ENCODE measurements at places on chromosomes 16 and 17. TPM values are rescaled to one million over a fixed set of nuclear protein-coding genes. Genes with fewer than 3 reads are reported as not detected.
A peak's percentile ranks its signal among the peaks of the same experiment; 100 is the strongest.

The NDUFAB1 gene
- total RNA-seq, result 42.4 TPM

The USP31 gene
- 10.6 TPM for total RNA-seq

The TM4SF5 gene
- total RNA-seq, result not detected

GRCh38 chr17:39969375-39969774 lies 6.6 kb downstream of the GSDMA start:
- H3K27me3 ChIP-seq, result no peaks in the 10 kb centered on the region
- H3K4me1 ChIP-seq, result no peaks in the 10 kb centered on the region
- no peak overlapping the region for H3K27ac ChIP-seq
- no peak for DNase-seq
- H3K4me3 ChIP-seq, result no peak overlapping the region

DNA sequence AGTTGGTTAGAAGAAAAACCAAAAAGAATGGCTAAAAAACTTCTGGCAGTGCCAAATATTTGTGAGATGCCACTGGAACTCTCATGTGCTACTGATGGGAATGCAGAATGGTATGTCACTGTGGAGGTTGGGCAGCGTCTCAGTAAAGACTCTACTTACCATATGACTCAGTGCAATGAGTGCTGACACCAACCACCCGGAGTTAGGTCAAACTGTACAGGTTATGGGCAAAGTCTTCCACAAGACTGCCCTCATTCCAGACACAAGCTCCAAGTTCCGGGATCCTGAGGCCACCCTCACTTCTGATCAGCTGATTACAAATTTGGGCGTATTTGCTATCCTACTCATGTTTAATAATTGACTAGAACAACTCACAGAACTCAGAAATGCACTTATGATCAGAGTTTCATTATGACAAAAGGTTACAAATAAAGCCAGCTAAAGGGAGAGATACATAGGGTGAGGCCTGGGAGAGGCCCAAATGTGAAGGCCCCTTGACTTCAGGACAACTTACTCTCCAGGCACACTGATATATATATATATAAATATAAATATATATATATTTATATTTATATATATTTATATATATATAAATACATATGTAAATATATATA lies 114.9 kb downstream of the TRIM37 start:
- no peak overlapping the region for H3K27ac ChIP-seq
- DNase-seq, result no peak
- no peaks in the 10 kb centered on the region for H3K4me1 ChIP-seq

DNA sequence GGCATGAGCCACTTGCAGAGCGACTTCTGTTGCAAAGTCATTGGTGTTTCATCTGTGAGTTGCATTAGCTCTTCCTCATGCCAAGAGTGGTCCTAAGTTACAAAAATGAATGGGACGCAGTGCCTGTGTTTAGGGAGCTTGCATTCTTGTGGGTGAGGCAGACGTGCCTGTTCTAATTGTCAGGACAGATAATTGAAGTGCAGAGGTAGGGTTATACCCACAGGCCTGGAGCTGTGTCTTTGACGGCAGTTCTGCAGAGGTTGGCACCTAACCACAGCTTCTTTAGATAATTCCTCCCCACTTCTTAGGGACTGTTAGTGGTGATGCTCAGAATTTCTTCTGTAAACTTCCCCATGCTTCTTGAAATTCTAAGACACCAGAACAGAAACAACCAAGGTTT lies 307.1 kb downstream of the SNX29 start:
- no peak for DNase-seq
- H3K4me3 ChIP-seq, result no peak overlapping the region
- no peak overlapping the region for H3K27ac ChIP-seq
- H3K4me1 ChIP-seq, result no peaks in the 10 kb centered on the region
- no peaks in the 10 kb centered on the region for H3K36me3 ChIP-seq

GRCh38 chr17:65556014-65556909 lies 5.2 kb downstream of the AXIN2 start:
- peak overlapping the region; percentile 86 for H3K4me3 ChIP-seq
- no peaks in the 10 kb centered on the region for H3K27me3 ChIP-seq
- H3K4me1 ChIP-seq, result peaks cover 28% of the 10 kb centered on the region
- DNase-seq, result peak; percentile 87

DNA sequence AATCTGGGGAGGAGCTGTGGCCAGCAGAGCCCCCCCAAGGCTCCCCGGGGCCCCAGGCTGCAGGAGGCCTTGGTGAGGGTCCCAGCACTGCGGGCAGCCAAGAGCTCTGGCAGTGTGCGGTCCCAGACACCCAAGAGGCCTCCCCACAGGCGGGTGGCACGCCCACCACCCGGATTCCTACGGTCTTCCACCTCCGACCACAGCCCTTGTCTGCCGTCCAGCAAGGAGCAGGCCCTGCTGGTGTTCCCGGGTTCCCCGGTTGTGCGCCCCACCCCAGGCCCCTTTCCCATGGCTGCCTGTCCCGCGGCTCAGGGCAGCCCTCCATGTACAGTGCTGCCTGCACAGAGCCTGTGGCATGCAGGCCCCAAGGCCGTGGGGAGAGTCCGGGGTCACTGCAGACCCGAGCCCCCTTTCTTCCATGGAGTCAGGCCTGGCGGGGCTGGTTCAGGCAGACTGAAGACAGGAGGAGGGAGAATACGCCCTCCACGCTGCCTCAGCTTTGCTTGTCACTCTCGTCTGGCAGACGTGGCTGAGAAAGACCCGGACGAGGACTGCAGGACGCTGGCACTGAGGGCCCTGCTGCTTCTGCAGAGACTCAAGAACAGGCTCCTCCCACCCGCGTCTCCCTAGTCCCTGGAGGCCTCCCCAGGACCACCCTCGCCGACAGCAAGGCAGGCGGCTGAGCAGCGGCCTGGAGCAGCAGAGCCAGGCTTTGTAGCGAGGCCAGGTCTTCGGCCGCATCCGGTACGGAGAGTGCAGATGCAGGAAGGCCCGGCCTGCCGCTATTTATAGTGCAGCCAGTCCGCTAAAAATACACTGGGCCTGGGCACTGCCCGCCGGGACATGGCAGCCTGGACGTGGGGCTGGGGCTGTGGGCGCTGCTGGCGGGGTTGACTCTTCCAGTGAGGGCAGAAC lies 16.4 kb downstream of the TELO2 start:
- DNase-seq, result no peak
- no peak overlapping the region for H3K27ac ChIP-seq
- no peak overlapping the region for H3K4me3 ChIP-seq
- no peaks in the 10 kb centered on the region for H3K27me3 ChIP-seq
- H3K4me1 ChIP-seq, result no peaks in the 10 kb centered on the region

The RANBP10 gene
- 19.6 TPM for total RNA-seq

DNA sequence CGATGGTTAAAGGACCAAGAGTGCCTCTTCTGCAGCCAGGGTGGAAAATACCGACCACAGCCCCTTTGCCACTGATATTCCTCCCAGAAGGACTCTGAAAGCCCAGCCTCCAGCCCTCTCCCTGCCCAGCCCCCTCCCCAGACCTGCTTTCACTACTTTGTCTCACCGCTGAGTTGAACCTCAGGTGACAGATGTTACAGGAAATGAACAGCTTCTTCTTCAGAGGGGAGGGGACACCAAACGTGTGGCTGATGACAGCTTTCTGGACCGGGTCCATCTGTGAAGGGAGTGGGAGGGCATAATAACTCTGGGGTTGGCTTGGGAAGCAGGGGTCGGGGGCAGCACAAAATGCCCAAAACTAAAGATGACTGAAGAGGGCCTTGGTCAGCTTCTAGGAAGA lies 14.2 kb downstream of the NKIRAS2 start:
- H3K36me3 ChIP-seq, result no peaks in the 10 kb centered on the region
- no peak for DNase-seq
- H3K27me3 ChIP-seq, result no peaks in the 10 kb centered on the region
- H3K4me1 ChIP-seq, result no peaks in the 10 kb centered on the region
- H3K27ac ChIP-seq, result no peak overlapping the region

The ABCC11 gene
- 5.2 TPM for total RNA-seq

DNA sequence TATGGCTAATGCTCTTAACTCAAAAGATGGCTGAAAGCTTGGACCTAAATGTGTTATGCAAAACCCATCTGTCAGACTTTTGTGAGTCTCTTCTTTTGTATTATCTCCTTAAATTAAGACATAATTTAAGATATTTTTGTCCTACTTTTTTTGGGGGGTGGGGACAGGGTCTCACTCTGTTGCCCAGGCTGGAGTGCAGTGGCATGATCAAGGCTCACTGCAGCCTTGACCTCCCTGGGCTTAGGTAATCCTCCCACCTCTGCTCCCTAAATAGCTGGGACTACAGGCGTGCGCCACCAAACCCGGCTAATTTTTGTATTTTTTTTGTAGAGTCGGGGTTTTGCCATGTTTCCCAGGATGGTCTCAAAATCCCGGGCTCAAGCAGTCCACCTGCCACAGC lies 7.1 kb downstream of the CLTC start:
- DNase-seq, result no peak
- no peak overlapping the region for H3K27ac ChIP-seq
- H3K4me1 ChIP-seq, result peaks cover 12% of the 10 kb centered on the region
- no peak overlapping the region for H3K4me3 ChIP-seq
- H3K27me3 ChIP-seq, result no peaks in the 10 kb centered on the region
- H3K36me3 ChIP-seq, result no peaks in the 10 kb centered on the region

The HEATR9 gene
- not detected for total RNA-seq

- no peak overlapping the region for H3K4me3 ChIP-seq
- DNase-seq, result no peak
- no peaks in the 10 kb centered on the region for H3K27me3 ChIP-seq
- H3K4me1 ChIP-seq, result no peaks in the 10 kb centered on the region
- no peaks in the 10 kb centered on the region for H3K36me3 ChIP-seq
- no peak overlapping the region for H3K27ac ChIP-seq
Measured at GRCh38 chr16:75143941-75144340, 4.4 kb upstream of the ZFP1 start.

DNA sequence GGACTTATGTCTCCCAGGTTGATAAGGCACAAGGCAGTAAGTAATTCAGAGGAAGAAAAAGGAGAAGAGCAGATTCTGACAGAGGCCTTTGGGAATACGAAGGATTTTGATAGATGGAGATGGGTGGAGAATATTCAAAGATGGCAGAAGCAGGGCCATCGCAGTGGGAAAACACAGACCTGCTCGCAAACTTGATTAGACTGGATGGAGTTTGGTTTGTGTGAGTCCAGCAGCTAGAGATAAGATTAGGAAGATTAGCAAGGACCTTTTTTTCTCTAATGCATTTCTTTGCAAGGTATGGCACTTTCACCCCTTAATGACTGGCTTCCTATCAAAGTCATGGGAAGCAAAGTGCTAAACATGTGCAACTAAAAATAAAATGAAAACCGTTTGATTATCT lies 196.7 kb downstream of the FTO start:
- no peaks in the 10 kb centered on the region for H3K27me3 ChIP-seq
- H3K4me1 ChIP-seq, result peaks cover 4% of the 10 kb centered on the region

The PRSS36 gene
- 0.97 TPM for total RNA-seq

- H3K27ac ChIP-seq, result no peak overlapping the region
- no peak for DNase-seq
- no peak overlapping the region for H3K4me3 ChIP-seq
- no peaks in the 10 kb centered on the region for H3K4me1 ChIP-seq
- no peaks in the 10 kb centered on the region for H3K27me3 ChIP-seq
- H3K36me3 ChIP-seq, result no peaks in the 10 kb centered on the region
Measured at GRCh38 chr16:88373927-88374492, 8.7 kb upstream of the ZNF469 start.

The ATF7IP2 gene
- total RNA-seq, result 8.8 TPM
